ENCODE measurements at places on chromosomes 6 and 20. TPM values are rescaled to one million over a fixed set of nuclear protein-coding genes. Genes with fewer than 3 reads are reported as not detected.

GRCh38 chr20:40966103-40966502, 62.5 kb upstream of the TOP1 start:
- DNase-seq: no peak

DNA sequence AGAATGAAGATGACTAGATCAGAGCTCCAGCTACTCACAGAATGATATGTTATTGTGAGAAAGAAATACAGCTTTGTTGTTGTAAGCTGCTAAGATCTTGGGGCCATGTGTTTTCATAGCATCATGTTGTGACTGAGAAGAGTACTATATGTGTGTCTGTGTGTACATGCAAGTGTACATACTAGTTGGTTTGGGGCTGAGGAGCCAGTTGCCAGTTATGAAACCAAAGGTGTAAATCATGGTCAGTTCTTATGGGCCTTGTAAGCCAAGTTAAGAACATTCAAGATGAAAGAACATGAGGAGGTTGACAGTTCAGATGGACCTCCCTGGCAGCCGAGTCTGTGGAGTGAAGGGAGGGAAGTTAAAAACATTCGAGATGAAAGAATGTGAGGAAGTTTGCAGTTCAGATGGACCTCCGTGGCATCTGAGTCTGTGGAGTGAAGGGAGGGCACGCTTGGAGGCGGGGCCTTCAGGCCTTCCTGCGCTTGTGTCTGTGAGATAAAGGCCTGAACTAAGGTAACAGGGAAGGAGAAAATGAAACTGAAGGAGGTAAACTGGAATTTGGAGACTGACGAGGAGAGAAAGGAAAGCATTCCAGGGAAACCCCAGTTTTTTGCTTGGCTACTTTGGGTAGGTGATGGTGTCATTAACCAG, 13.9 kb downstream of the AFDN start:
- DNase-seq: no peak

DNA sequence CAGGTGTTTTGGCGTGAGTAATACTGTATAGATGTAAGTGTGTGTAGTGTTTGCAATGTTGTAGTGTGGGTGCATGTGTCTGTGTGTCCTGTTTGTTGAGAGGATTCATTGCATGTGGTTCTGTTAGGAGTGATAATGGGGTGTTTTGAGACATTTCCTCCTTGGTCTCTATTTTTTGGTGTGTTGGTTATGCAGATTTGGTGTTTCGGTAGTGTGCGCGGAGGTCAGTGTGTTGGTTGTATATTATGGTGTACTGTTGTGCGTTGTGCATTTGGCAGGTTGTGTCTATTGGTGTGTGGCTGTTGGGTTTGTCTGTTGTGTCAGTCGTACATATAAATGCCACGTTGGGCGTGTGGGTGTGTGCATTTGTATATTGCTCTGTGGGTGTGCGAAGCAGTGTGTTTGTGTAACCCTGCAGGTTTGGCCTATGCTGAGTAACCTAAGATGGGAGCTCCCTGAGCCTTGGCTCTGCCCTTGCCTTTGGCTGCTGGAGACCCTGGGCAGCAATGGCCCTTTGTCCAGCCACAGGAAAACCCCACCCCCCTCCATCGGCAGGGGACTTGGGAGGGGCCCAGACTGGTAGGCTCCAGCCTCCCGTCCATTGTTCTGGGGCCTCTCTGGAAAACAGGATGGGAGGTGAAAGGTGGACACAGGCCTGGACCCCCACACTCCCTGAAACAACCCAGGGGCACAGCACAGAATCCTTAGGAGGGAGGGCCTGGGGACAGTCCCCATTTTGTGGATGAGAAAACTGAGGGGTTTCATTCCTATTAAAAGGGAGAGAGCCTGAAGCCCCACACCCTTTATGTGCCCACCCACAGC, 10.3 kb upstream of the ID1 start:
- DNase-seq: peak; percentile 38

Gene TREML2
- not detected for total RNA-seq

DNA sequence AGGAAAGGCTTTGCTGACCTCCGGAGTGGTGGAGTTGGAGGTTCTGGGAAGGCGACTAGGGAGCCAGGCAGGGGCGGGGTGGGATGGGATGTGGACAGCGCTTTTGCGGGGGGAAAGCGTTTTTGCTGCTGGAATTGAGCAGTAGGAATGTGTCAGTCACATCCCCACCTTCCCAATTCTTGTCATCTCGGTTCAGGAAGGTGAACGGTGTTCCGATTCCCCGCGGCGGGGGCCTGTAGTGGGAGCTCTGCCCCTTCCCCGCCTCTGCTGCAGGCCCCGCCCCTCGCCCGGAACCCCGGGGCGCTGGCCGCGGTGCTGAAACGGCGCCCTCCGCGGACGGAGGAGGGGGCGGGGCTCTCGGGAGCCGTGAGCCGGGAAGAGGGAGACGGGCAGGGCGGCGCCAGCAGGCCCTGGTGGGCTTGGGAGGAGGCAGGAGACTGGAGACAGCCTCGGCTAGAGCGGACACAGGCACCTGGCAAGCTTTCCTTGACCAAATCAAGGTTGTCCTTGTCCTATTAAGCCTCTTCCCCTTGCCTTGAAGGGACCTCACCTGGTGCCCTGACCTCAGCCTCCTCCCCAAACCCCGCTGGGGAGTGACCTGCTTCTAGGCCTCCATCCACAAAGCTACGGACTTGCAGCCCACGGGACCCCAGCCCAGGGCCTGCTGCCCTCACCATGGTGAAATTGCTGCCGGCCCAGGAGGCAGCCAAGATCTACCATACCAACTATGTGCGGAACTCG, at the start of gene LHFPL5:
Gene LHFPL5 (plus strand): TSS at position 357 of the 741 bp plus-strand sequence. CDS start 319 bp downstream, at position 676.
- peak; percentile 67 for DNase-seq

GRCh38 chr6:125747589-125748405, 1.6 kb upstream of the HEY2 start:
- peak; percentile 64 for DNase-seq

- DNase-seq: no peak
Measured at GRCh38 chr6:11132194-11132888, 20.8 kb upstream of the ERVFRD-1 start.

GRCh38 chr6:90369651-90370050, 73.0 kb upstream of the BACH2 start:
- peak; percentile 23 for DNase-seq

DNA sequence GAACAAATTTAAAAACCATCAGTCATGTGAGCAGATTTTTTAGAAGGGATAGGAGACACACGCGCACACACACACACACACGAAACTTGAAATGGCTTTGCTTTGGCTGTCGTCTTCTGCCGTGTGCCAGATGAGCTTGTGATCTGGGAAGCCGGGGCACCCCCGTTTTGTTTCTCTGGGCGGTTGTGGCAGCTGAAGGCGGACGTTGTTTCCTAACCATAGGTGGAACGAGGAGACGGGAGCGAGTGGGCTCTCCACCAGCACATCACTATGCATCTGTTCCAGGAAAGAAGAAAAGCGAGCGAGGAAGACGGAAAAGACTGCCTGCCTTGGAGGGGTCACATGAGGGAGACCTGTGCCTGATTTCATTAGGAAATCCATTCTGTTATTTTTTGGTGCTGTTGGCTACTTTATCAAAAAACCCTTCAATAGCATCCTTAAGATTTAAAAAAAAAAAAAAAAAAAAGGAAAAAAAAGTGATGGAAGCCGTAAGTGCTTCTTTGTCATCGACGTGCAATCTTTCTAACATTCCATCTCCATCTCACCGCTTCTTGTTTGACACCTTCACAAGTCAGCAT, 142.1 kb downstream of the DTNBP1 start:
- no peak for DNase-seq

Gene CCDC170
- total RNA-seq: not detected

DNA sequence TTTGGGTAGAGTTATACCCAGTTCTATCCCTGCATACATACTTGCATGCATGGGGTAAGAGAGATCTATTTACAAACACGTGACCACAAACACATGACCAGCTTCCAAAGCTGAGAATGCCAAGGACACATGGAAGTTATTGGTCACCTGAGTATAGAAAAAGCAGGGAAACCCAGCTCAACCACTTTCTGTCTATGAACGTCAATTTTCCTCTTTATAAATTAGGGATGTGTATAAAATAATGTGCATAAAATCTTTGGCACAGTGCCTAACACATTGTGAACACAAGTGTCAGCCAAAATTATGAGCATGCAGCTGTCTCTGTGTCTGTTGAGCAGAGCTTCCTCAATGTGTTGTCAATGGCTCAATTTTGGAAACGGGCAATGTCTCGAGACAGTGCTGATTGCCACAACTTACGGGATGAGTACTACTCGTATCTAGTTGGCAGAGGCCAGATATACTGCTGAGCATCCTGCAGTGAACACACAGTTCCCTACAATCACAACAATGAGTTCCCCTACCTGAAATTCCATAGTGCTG, 44.9 kb downstream of the TPD52L1 start:
- DNase-seq: no peak

DNA sequence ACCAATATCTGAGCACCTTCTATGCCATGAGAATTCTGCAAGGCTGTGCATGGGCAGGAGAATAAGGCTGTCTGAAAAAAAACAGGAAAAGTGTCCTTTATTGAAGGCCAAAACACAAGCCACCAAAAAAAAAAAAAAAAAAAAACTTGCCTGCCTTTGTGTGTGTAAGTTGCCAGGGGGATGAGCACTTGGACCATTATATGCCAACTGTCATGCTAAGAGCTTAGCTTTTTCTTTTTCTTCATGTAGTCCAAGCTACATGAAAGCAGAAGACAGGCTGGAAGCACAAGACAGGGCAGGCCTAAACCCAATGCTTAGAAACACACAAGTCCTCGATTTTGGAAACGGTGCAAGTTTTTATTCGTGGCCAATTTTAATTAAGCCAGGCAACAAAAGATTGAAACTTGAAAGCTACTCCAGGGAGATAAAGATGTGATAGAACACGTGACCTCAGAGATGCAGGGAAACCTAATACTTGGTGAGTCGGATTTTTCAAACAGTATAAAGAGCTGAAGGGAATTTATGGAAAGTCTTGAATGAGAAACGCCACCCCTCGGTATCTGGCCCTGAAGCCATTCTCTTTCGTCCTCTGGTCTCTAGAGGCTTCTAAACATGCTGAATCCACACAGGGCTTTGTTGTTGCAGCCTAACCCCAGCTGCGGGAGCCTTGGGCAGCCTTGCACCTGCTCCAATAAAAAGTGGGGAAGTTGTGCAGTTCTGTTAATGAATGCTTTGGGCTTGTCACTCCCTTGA, 8.6 kb downstream of the BMP7 start:
- no peak for DNase-seq

Gene SEMG1
- total RNA-seq: not detected

GRCh38 chr6:143691900-143692636, 14.3 kb downstream of the PHACTR2 start:
- DNase-seq: no peak

Gene CCN5
- not detected for total RNA-seq

DNA sequence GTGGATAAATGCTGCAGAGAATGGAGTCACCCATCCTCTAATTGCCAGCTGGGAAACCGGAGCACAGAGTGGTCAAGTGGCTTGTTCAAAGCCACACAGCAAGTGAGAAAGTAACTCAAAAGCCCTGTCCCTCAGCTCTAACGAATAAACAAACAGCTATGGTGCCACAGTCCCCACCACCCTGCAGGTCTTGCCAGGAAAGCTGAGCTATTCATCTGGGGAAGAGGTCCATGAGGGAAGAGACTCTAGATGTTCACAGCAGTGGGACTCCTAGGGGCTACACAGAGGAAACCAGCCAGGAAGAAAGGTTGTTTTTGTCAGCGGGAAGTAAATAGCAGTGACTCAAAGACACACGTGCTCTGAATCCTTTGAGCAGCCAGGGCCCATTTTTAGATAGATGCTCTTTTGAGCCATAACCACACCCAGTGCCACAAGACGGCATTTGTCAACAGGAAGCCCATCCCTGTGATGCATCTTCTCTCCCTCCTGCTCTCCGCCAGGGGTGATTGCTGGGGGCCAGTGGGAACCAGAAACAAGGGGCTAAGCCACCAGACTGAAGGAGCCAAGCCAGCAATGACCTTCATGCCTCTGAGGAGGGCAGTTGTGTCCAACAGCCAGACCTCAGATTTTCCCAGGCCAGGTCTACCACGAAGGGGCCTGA, 32.4 kb upstream of the TCP11 start:
- peak; percentile 56 for DNase-seq

GRCh38 chr6:132719736-132720448, 6.0 kb upstream of the VNN1 start:
- no peak for DNase-seq

DNA sequence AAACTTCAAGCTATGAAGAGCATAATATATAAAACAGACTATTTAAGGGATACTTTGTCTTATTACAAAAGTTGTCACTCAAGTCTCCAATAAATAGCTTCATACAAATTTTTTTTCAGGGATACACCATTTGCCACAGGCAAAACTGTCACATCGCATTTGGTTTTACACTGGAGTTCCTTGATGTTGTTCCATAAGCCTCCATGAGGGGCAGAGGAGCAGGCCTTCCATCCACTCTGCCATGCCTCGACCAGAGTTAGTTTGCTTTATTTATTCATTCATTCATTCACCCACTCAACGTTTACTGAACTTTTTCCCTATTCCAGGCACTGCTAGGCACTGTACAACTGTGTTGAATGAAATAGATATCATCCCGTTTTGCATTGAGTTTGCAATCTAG, 246.6 kb downstream of the PHF3 start:
- no peak for DNase-seq

- DNase-seq: peak; percentile 5
Measured at GRCh38 chr6:113049190-113049589, 702.1 kb downstream of the RFPL4B start.

DNA sequence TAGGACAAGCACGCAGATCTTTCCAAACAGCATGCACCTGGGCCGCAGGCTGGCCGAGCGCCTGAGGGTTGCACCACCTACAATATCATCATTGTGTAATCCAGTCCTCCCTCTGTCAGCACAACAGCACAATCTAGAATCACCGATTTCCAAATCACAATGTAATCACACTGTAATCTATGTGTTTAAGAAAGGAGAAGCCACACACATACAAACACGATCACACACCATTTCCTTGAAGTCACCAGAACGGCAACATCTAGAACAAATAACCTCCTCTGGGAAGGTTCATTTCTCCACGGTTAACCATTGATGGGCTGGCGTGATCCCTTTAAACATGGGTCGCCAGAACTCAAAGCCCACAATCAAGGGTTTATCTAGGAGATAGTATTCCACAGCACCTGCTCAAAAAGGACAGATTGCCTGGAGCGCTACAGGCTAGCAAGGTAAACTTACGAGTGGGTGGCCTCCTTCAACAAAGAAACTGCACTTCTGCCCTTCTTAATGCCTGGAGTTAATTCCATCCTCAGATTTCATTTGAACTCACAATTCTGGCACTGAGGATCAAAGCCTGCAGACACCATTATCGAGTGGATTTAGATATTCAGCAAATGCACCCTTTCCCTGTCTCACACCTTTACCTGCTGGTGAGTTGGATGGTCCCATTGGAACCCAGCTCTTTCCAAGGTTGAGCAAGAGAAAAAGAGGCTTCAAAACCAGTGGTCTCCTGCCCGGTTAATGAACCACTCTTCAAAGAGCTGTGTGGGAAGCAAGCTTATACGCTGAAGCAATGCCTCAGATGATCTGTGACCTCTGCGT, 83.8 kb upstream of the FOXQ1 start:
- no peak for DNase-seq

DNA sequence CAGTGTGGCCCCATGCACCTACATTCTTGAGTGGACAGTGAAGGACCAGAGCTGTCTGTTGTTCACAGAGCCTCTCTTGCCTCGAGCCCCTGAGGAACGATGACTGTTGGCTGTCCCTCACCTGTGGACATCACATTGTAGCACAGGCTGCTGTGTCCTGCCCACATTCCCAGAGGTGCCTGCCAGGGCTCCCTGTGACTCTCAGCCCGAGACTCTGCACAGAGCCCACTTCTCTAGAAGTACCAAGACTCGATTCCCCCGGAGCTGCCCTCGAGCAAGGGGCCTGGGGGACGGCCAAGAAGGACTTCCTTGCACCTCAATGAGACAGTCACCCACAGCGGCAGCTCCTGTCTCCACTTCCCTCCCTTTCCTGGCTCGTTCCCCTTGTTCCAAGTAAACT, 28.6 kb upstream of the DLGAP4 start:
- no peak for DNase-seq

GRCh38 chr20:48787861-48788375, 39.9 kb downstream of the PREX1 start:
- peak; percentile 48 for DNase-seq

Measured in Daoy (cell line).